ENCODE measurements at places on chromosomes 5 and 9. TPM values are rescaled to one million over a fixed set of nuclear protein-coding genes. Genes with fewer than 3 reads are reported as not detected.

The TXNDC8 gene
- not detected for total RNA-seq

The FOXD4 gene
- not detected for total RNA-seq

The TAL2 gene
- total RNA-seq, result not detected

The IGIP gene
- total RNA-seq, result 17.2 TPM

The TLX3 gene
- total RNA-seq, result 0.35 TPM

The GLRA1 gene
- not detected for total RNA-seq

The TIFAB gene
- not detected for total RNA-seq

The PCDHA4 gene
- total RNA-seq, result 9.6 TPM

The F12 gene
- 3.1 TPM for total RNA-seq

The PCDHA1 gene
- 0.35 TPM for total RNA-seq

The GPX3 gene
- total RNA-seq, result 102 TPM

The PPP1R2B gene
- total RNA-seq, result 0.17 TPM

The PCDHA7 gene
- total RNA-seq, result 0.87 TPM

The FAM153A gene
- not detected for total RNA-seq

The DNAJB5 gene
- 8.7 TPM for total RNA-seq

The C1QTNF2 gene
- not detected for total RNA-seq

The MPDZ gene
- total RNA-seq, result 23.8 TPM

The CDC20B gene
- total RNA-seq, result not detected

The NPR3 gene
- total RNA-seq, result 2.8 TPM

The PCDHA9 gene
- total RNA-seq, result not detected

The ECSCR gene
- total RNA-seq, result 0.40 TPM

The LHX3 gene
- total RNA-seq, result not detected

The PCDHB12 gene
- 1.2 TPM for total RNA-seq

The ARHGEF39 gene
- total RNA-seq, result 0.25 TPM

The BARX1 gene
- 0.17 TPM for total RNA-seq

The PCA3 gene
- 0.05 TPM for total RNA-seq

The GGTA1 gene
- not detected for total RNA-seq

The TEX48 gene
- not detected for total RNA-seq

The FBP2 gene
- total RNA-seq, result not detected

The SPACA9 gene
- 6.5 TPM for total RNA-seq

The RASGEF1C gene
- not detected for total RNA-seq

The CCDC192 gene
- not detected for total RNA-seq

The PCSK1 gene
- not detected for total RNA-seq

The PROB1 gene
- total RNA-seq, result 0.52 TPM

The SPINK4 gene
- total RNA-seq, result not detected

The FOXD1 gene
- 7.3 TPM for total RNA-seq

The ENTREP1 gene
- 1.0 TPM for total RNA-seq

The C5orf46 gene
- total RNA-seq, result not detected

The GFPT2 gene
- total RNA-seq, result 10.2 TPM

The KIF27 gene
- 13.3 TPM for total RNA-seq

The OTP gene
- total RNA-seq, result not detected

The SLC46A2 gene
- not detected for total RNA-seq

The STARD4 gene
- total RNA-seq, result 29.5 TPM

The CYLC2 gene
- total RNA-seq, result not detected

The EPB41L4A gene
- total RNA-seq, result 26.1 TPM

The KIF12 gene
- total RNA-seq, result 40.1 TPM

The PCDHAC1 gene
- total RNA-seq, result 2.7 TPM

The ANKRD34B gene
- 4.4 TPM for total RNA-seq

The IFNA6 gene
- not detected for total RNA-seq

The CCL21 gene
- not detected for total RNA-seq

The CNOT6 gene
- 47.7 TPM for total RNA-seq

The VCAN gene
- total RNA-seq, result 2,590 TPM

The FAM221B gene
- total RNA-seq, result not detected

The CD14 gene
- not detected for total RNA-seq

Measured in renal cortical epithelial cell (primary cell).